ENCODE measurements at places on chromosomes 7 and 10.
A peak's percentile ranks its signal among the peaks of the same experiment; 100 is the strongest.

DNA sequence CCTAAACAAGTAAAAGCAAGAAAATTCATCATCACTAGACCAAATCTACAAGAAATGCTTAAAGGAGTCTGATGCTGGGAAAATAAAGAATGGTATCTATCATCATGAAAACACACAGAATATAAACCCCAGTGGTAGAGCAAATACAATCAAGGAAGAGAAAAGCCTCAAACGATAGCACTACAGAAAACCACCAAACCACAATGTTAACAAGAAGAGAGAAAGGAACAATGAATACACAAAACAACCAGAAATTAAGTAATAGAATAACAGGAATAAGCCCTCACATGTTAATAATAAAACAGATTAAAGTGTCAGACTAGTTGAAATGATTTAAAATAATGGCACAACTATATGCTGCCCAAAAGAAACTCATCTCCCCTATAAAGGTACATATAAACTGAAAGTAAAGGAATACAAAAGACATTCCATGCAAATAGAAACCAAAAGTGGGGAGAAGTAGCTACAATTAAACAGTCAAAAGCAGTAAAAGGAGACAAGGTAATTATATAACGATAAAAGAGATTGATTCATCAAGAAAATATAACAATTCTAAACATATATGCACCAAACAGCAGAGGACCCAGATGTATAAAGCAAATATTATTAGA, 77.3 kb downstream of the JMJD1C start:
- peak; percentile 10 for DNase-seq

- no peak for DNase-seq
These were observed 2.6 kb upstream of the PPP1R3A start for GRCh38 chr7:113921363-113921762.

- DNase-seq: no peak
These were observed 178.3 kb upstream of the KLF14 start for GRCh38 chr7:130912082-130912861.

GRCh38 chr7:5526100-5526905, 102.7 kb upstream of the TNRC18 start:
- DNase-seq: no peak

GRCh38 chr7:130150587-130150986, 54.6 kb downstream of the TMEM209 start:
- DNase-seq: no peak

GRCh38 chr10:6507311-6507710, 72.8 kb downstream of the PRKCQ start:
- DNase-seq: no peak

DNA sequence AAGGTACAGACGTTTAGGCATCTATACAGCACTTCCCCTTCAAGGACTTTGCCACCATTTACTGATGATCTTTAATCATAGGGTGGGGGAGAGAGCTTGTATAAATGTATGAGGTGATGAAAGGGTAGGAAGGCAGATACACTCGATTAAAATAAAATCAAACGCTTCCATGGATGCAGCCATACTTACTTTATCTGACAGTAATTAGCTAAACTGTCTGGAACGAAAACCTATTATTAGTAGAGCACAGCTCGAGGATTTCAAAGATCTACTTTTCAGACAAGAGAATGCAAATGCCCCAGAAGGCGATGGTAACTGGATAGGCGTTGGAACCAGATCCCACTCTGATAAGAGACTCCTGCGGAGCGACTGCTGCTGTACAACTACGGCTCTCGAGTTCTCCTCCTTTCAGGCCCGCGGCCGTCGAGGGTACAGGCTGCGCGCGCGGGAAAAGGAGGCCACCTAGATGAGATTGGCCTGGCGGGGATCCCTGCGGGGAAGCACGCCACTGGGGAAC, 3.1 kb upstream of the NKX2-3 start:
- no peak for DNase-seq

Measured in kidney epithelial cell (primary cell).